ENCODE measurements at places on chromosomes 7 and 10. TPM values are rescaled to one million over a fixed set of nuclear protein-coding genes. Genes with fewer than 3 reads are reported as not detected.

DNA sequence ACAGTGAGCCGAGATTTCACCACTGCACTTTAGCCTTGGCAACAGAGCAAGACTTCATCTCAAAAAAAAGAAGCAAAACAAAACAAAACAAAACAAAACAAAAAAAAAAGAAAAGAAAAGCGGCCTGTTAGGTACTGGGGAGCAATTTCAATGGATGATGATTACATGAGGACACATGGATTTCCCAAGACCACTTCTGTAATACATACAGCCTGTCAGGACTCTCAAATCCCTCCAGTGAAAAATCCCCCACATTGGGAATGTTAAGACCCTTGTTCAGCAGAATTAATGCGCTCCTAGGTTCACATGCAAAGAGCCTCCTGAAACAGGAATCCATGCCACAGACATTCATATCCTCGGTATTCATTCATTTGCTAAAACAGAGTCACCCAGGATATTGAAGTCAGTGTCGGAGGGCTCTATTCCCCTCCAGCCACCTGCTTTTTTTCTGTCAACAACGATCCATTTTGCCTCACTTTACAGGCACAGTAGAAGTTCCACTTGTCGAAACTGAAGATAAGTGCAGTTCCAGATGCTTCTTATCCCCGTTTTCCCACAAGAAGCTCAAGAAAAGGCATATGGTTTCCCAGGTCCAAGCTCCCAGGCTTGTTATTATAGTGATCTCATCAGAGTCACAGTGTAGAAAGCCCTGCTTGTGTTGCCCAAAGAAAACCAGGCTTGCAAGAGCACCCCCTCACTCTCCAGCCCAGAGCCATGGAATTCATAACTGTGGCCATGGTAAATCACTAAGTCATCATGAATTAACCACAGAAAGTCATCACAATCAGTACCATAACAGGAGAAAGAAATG is 20.2 kb downstream of the SLC16A12 start:
- DNase-seq: no peak
- no peak overlapping the region for H3K27ac ChIP-seq
- no peak overlapping the region for H3K4me3 ChIP-seq
- no peaks in the 10 kb centered on the region for H3K4me1 ChIP-seq
- peaks cover 2% of the 10 kb centered on the region for H3K27me3 ChIP-seq

GRCh38 chr10:11180228-11180627 is 162.6 kb downstream of the CELF2 start:
- H3K4me3 ChIP-seq: no peak overlapping the region
- no peak for DNase-seq
- H3K27ac ChIP-seq: peak overlapping the region; percentile 51
- peaks cover 40% of the 10 kb centered on the region for H3K36me3 ChIP-seq

GRCh38 chr10:74831518-74832120 is 5.2 kb downstream of the KAT6B start:
- no peak for DNase-seq
- no peaks in the 10 kb centered on the region for H3K27me3 ChIP-seq

GRCh38 chr7:131110297-131111080 is 217.2 kb upstream of the MKLN1 start:
- H3K4me3 ChIP-seq: peak overlapping the region; percentile 63
- H3K4me1 ChIP-seq: peaks cover 45% of the 10 kb centered on the region
- no peaks in the 10 kb centered on the region for H3K36me3 ChIP-seq
- H3K27ac ChIP-seq: no peak overlapping the region
- DNase-seq: no peak
- peaks cover 73% of the 10 kb centered on the region for H3K27me3 ChIP-seq

GRCh38 chr10:59242057-59242456 is 65.6 kb downstream of the PHYHIPL start:
- no peak for DNase-seq
- H3K4me1 ChIP-seq: peaks cover 7% of the 10 kb centered on the region
- no peak overlapping the region for H3K27ac ChIP-seq
- H3K4me3 ChIP-seq: no peak overlapping the region
- peaks cover 16% of the 10 kb centered on the region for H3K36me3 ChIP-seq

DNA sequence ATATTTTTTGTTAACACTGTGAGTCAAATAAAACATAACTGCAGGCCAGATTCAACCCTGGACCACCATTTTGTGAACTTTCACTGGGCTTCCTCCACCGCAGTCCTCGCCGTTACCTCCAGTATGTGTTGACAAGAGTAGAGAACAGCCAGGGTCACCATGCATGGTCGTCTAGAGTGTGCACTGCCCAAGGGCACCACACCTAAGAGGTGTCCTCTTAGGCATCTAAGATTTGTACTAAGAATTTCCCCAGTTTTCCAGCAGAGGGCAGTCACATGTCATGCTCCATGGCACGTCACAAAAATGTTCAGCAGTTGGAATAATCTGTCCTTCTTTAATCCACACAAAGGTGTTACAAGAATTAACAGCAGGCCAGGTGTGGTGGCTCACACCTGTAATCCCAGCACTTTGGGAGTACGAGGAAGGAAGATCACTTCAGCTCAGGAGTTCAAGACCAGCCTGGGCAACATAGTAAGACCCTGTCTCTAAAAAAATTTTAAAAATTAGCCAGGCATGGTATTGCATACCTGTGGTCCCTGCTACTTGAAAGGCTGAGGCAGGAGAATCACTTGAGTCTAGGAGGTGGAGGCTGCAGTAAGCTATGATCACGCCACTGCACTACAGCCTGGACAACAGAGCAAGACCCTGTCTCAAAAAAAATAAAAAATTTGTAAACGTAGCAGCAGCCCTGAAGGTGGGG is 71.2 kb upstream of the FOXK1 start:
- H3K4me3 ChIP-seq: no peak overlapping the region
- H3K27me3 ChIP-seq: no peaks in the 10 kb centered on the region
- DNase-seq: peak; percentile 51
- H3K27ac ChIP-seq: no peak overlapping the region
- H3K4me1 ChIP-seq: peaks cover 27% of the 10 kb centered on the region

Gene GPR26
- not detected for total RNA-seq

- no peak overlapping the region for H3K27ac ChIP-seq
- peak overlapping the region; percentile 67 for H3K4me3 ChIP-seq
- H3K27me3 ChIP-seq: no peaks in the 10 kb centered on the region
Measured at GRCh38 chr10:68897336-68897741, 3.8 kb upstream of the DDX50 start.

- no peaks in the 10 kb centered on the region for H3K27me3 ChIP-seq
- no peaks in the 10 kb centered on the region for H3K36me3 ChIP-seq
- no peak overlapping the region for H3K4me3 ChIP-seq
- no peak overlapping the region for H3K27ac ChIP-seq
Measured at GRCh38 chr7:110774071-110774470, 316.9 kb upstream of the LRRN3 start.

GRCh38 chr10:31954410-31955191 is 26.0 kb upstream of the ARHGAP12 start:
- H3K27ac ChIP-seq: no peak overlapping the region
- H3K27me3 ChIP-seq: no peaks in the 10 kb centered on the region
- H3K36me3 ChIP-seq: peaks cover 37% of the 10 kb centered on the region
- H3K4me1 ChIP-seq: no peaks in the 10 kb centered on the region
- DNase-seq: no peak
- no peak overlapping the region for H3K4me3 ChIP-seq

- no peak overlapping the region for H3K27ac ChIP-seq
- DNase-seq: no peak
- no peaks in the 10 kb centered on the region for H3K36me3 ChIP-seq
- no peaks in the 10 kb centered on the region for H3K4me1 ChIP-seq
- no peak overlapping the region for H3K4me3 ChIP-seq
Measured at GRCh38 chr7:25996006-25996408, 156.0 kb upstream of the NFE2L3 start.

DNA sequence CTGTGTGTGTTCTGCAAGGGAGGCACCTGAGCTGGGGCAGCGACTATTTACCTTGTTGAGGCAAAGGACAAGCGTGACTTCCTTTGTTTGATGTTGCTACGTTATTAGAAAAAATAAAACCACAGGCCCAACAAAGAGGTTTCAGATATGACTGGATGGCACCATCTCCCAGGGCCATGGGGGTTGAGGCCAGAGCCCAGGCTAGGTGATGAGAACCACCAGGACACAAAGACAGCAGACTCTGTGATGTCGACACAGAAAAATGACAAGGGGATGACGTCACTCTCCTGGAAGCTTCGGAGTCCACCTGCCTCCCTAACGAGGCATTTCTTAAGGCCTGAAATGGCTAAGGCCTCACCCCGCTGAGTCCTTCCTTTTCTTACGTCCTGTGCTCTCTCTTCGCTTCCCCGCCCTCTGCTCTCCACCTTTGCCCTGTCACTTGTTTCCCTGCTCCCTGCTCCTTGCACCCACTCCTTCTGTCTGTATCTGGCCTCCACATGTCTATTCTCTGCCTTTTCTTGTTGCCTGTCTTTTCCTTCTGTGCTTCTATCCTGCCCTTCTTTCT is 83.0 kb upstream of the ADRB1 start:
- no peak overlapping the region for H3K4me3 ChIP-seq
- H3K36me3 ChIP-seq: no peaks in the 10 kb centered on the region
- H3K27ac ChIP-seq: peak overlapping the region; percentile 41
